ENCODE measurements at places on chromosomes 1 and 21.

DNA sequence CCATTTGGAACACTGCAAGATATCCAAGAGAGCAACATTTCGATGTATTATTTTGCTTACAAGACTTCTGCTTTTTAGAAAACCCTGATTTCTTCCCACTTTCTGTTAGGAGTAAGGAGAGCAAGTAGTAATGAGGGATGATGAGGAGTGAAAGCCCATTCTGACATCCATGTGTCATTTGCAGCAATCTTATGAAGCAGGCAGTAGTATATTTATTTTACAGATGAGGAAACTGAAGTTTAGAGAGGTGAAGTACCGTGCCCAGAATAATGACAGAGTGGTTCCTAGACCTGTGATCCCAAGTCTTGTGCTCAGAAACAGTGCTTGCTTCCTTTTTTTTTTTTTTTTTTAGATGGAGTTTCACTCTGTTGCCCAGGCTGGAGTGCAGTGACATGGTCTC is 7.1 kb upstream of the ZSCAN20 start:
- DNase-seq = no peak

- no peak for DNase-seq
Measured at GRCh38 chr1:8794605-8795004, 22.8 kb downstream of the RERE start.

DNA sequence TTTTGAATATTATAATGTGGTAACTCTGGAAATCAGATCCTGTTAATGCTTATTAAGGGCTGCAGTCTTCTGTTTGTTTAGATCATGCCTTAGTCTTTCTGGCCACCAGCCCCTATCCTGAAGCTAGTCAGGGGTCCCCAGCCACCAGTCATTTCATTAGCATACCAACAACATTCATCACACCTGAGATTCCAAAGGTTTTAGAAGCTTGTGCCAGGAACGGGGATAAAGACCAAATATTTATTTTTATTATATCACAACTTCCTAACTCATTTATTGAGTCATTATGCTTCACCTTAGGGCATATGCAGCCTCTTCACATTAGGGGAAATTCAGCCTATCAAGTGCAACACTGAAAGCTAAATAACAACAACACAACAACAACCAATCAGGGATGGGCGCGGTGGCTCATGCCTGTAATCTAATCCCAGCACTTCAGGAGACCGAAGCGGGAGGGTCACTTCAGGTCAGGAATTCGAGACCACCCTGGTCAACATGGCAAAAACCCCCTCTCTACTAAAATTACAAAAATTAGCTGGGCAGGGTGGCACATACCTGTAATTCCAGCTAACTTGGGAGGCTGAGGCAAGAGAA is 2.9 kb upstream of the PSEN2 start:
- DNase-seq = no peak

DNA sequence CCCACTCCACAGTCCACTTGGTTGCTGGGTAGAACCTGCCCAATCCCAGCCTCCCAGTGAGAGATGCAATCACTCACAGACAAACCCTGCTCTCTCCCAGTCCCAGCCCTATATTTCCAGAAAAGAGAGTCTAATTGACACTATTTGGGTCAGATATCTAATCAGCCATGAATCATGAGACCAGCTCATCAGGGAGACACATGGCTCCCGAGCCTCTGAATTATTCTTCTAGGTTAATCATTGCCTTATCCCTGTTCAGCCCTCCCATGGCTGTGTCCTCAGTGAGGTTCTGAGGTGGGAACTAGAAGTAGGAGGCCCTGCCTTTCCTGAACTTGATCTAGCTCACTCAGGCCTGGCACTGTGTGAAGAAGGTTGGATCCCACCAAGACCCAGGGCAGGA is 49.9 kb upstream of the ZC3H12A start:
- DNase-seq = no peak

GRCh38 chr1:51753969-51754368 is 124.6 kb downstream of the NRDC start:
- no peak for DNase-seq

- DNase-seq = no peak
Measured at GRCh38 chr1:55035904-55036303, 3.4 kb upstream of the PCSK9 start.

GRCh38 chr1:86324130-86324822 is 71.8 kb downstream of the ODF2L start:
- no peak for DNase-seq

GRCh38 chr1:157157501-157158190 is 19.5 kb upstream of the ETV3 start:
- DNase-seq = no peak

- DNase-seq = no peak
Measured at GRCh38 chr1:168443899-168444298, 99.9 kb downstream of the XCL2 start.

- no peak for DNase-seq
Measured at GRCh38 chr1:228206582-228207351, 1.1 kb upstream of the OBSCN start.

- DNase-seq = no peak
Measured at GRCh38 chr1:228507961-228508652, 20.9 kb downstream of the RNF187 start.

GRCh38 chr1:92909321-92909720 is 51.9 kb downstream of the DIPK1A start:
- DNase-seq = peak; percentile 99

- DNase-seq = no peak
Measured at GRCh38 chr1:15424146-15424667, 14.0 kb upstream of the CTRC start.

All from HT1080 (cell line).